NCI-H446 treated with DMSO at 0.1 percent for 48 hours (cell line): ENCODE measurements at places on chromosomes 6 and 20.

DNA sequence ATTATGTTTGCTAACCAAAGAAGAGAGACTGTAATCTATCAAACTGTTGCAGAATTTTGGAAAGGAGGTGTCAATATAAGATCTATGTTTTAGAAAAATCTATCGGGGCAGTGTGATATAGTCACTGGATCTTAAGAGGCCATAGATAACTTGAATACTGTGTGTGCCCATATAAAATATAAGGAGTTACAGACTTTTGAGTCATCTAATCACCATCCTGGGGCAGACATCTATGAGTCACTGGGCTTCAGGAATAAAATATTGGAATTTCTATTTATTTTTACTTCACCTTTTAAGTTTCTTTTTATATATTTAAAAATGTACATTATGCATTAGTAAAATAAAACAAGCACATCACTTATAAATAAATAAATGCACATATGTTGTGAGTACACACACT lies 509.3 kb upstream of the MAN1A1 start:
- DNase-seq, result no peak

DNA sequence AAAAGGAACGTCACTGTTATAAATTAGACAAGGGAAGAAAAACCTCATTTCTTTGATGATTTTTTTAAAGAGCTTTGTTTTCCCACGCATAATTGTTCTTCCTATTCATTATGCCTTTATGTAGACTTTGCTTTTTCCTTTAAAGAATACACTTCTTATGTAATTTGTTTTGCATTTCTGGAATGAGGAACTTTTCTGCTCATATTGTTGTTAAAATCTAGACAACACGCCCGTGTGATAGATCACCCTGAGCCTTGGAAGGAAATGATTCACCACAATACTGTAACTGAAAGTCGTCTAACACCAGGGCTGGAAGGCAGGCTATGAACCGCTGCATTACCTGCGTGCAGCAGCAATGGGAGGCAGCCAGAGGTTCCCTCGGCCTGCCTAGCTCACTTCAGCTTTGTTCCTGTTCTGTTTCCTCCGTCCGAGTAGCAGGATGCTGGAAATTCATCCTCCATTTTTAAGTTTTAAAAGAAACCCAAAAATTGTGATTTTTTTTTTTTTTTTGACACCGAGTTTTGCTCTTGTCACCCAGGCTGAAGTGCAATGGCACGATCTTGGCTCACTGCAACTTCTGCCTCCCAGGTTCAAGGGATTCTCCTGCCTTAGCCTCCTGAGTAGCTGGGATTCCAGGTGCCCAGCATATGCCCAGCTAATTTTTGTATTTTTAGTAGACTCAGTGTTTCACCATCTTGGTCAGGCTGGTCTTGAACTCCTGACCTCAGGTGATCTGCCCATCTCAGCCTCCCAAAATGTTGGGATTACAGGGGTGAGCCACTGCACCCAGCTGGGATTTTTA lies 49.6 kb upstream of the ZNF217 start:
- DNase-seq, result no peak

- peak; percentile 29 for DNase-seq
These were observed 211.6 kb upstream of the THEMIS start for GRCh38 chr6:128112494-128112893.

DNA sequence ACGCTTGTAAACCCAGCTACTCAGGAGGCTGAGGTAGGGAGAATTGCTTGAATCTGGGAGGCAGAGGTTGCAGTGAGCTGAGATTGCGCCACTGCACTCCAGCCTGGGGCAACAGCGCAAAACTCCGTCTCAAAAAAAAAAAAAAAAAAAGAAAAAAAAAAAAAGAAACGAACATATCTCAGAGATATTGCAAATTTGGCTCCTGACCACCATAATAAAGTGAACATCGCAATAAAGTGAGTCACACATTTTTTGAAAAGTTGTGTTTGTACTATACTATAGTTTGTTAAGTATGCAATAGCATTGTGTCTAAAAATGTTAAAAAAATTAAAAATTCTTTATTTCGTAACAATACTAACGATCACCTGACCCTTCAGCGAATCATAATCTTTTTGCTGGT lies 13.3 kb downstream of the RSPH9 start:
- no peak for DNase-seq

- DNase-seq, result no peak
These were observed 66.3 kb downstream of the MAP7 start for GRCh38 chr6:136483906-136484305.
